ENCODE measurements at places on chromosomes 6 and 20.

- DNase-seq: no peak
These were observed 215.4 kb downstream of the RFPL4B start for GRCh38 chr6:112562301-112563231.

DNA sequence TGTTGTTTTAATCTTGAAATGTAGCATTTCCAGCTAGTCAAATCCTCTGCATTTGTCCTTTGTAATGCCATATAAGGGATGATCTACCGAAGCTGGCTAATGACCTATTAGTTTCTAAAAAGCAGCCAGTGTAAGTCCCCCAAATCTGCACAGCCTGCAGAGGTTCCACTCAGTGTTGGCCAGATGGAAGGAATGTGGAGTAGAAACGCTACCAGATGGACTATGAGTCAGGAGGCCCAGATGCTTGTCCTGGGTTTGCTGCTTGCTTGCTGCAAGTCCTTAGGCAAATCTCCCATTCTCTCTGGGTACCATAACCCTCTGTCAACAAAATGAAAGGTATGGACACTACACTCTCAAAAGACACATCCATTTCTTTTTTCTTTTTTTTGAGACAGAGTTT is 149.8 kb downstream of the BTBD9 start:
- DNase-seq: no peak

DNA sequence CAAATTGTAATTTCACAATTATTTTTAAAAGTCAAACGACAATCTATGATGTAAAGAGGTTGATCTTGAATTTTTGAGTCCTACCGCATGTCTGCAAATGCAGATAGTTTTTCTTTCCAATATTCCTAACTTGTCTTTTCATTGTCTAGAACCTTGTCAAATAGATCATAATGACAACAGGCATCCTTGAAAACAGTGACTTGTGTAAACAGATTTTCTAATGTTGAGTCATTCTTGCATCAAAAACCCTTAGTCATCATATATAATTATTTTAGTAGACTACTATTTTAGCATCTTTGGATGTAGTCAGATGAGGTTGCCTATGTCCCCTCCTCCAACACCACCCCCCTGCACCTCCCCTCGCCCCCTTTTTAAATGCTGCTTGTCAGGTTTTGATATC is 43.8 kb downstream of the BMP6 start:
- DNase-seq: no peak

DNA sequence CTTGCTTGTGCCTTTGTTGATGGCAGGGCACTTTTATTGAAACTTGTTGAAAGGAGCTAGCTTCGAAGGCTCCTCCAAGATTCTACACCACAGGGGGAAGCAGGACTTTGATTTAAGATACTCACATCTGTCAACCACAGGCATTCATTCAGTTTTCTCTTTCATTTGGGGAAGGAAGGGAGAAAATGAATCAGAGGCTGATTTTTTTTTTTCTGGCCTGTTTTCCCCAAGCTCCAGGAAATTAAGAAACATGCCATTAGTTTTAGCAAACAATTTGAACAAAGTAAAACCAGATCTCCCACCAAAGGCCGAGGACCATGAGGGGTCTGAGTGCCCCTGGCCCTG is 8.7 kb upstream of the APCDD1L start:
- DNase-seq: no peak

DNA sequence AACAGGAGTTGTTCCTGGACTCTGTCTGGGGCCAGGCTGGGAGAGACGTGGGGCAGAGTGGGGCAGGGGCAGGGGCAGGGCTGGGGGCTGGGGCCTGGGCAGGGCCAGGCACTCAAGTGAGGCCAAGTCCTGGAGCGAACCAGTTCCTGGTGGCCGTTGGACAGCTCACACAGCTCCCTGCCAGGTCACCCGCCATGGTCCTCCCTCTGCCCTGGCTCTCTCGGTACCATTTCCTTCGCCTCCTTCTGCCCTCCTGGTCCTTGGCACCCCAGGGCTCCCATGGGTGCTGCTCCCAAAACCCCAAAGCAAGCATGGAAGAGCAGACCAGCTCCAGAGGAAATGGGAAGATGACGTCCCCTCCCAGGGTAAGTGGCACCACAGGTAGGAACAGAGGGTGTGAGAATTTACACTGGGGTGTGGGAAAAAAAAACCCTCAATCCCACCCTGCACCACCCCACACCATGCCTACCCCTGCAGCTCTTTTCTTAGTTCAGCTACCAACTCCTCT is at the start of gene MCCD1:
TSS of gene MCCD1 (plus strand) at position 142 of the 508 bp plus-strand sequence. CDS start at position 195, 53 bp downstream.
- no peak for DNase-seq

DNA sequence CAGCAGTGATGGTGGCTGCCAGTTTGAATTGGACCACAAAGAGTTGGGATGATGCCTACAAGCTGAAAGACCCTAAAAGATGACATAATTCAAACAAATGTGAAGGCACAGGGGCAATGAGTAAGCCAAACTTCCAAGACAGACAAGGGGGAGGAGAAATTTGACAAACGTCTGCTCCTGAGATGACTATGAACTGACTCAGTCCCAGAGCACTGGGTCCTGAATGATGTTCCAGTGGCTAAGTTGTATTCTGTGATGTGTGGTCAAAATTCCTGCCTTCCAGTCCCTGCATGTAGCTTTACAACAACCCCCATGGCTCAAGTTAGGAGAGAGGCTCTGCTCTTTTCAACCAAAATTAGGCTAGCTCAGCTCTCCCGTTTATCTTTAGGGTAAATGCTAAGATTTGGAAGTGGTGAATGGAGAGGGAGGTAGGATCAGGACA is 86.1 kb upstream of the SIRPA start:
- no peak for DNase-seq

GRCh38 chr20:47280668-47281067 is 75.8 kb downstream of the ZMYND8 start:
- no peak for DNase-seq

DNA sequence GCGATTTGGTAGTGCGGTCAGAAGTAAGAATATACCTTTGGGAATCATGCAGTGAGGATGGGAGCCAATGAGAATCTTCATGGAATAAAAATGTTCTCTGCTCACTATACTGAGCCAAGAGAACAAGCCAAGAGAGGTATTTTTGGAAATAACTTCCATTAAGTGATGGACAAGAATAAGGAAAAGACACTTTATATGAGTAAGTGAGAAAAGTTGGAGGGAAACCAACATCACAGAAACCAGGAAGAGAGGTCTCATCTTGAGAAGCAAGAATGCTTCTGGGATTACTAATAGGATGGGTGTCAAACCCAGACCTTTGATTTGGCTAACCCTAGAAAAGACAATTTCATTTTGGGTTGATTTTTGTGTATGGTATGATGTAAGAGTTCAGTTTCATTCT is 181.2 kb upstream of the JAG1 start:
- no peak for DNase-seq

DNA sequence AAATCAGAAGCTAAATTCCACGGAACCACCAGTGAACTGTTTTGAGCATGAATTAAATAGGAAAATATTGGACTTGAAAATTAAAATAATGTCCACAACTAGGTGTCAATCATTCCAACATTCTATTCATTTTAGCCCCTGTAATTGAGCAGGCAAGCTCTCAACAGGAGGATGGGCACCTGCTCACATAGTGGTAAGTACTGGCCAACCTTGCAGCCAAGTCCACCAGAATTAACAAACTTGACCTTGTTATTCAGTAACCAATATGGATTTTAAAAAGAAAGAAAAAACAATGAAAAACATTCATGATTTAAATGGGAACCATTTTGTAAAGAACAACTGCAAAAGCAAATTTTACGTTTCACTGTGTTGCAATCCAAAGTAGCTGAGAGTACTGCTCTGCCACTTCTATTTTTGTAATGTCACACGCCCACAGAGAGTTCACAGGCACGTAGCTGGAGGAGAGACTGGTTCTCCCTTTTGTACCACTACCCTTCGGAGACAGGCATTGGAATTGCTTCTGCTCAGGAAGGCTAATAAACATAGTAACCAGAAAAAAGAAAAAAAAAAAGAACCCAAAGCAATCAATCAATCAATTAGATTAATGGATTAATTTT is 75.2 kb upstream of the F13A1 start:
- no peak for DNase-seq

DNA sequence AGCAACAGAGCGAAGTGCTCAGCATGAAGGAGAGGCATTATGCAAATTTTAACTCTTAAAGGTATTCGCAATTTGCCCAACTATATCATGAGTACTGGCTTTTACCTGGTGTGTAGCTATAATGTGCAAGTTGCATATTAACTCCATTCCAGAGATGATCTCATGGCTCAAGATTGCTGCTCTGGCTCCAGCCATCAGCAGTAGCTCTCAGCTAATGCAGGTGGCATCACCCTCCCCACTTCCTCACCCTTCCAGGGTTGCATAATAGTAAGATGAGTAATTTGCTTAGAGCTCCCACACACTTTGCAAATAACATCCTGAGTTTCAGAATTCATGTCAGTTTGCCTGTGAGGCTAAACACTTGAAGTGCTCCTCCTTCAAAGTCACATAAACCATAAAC is 15.9 kb upstream of the PCSK2 start:
- DNase-seq: no peak

Measured in stimulated activated CD8-positive, alpha-beta memory T cell treated with anti-CD3 and anti-CD28 coated beads, Interleukin-7, amount 100 ng/mL, for 1 hour (primary cell).